Heart left ventricle (tissue), 16 donors: ENCODE measurements at places on chromosomes 11 and 22. TPM values are rescaled to one million over a fixed set of nuclear protein-coding genes. Genes with fewer than 3 reads are reported as not detected.

SMC1B gene
- polyA plus RNA-seq = not detected

- DNase-seq = no peak
Observed at GRCh38 chr22:27825174-27825573, 23.6 kb upstream of the MN1 start.

DNA sequence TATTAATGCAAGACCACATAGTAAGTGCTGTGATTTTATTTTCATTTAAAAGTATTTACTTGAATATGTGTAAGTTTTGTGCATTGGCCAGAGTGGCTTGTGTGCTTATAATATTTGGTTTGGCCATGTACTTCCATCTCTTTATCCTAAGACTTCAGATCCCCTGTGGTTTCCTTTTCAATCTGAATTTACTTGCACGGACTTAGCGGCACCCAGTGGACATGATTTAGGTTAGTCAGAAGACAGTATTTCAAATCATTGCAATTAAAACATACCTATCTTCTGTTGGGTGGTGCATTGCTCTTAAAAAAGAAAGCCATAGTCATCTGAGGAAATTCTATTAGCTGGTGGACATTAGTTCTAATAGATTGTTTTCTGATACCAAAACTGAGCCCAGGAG lies 30.7 kb downstream of the PIWIL4 start:
- peaks cover 10% of the 10 kb centered on the region for H3K4me1 ChIP-seq
- DNase-seq = no peak
- no peak overlapping the region for H3K27ac ChIP-seq
- H3K4me3 ChIP-seq = no peak overlapping the region
- H3K27me3 ChIP-seq = no peaks in the 10 kb centered on the region
- H3K36me3 ChIP-seq = no peaks in the 10 kb centered on the region

FAR1 gene
- polyA plus RNA-seq = 27.1 TPM
